ENCODE measurements at places on chromosomes 11 and 22.

GRCh38 chr11:134882141-134882540, 470.1 kb upstream of the B3GAT1 start:
- DNase-seq: no peak

- no peak for DNase-seq
Measured at GRCh38 chr11:78045851-78046485, 17.7 kb upstream of the THRSP start.

DNA sequence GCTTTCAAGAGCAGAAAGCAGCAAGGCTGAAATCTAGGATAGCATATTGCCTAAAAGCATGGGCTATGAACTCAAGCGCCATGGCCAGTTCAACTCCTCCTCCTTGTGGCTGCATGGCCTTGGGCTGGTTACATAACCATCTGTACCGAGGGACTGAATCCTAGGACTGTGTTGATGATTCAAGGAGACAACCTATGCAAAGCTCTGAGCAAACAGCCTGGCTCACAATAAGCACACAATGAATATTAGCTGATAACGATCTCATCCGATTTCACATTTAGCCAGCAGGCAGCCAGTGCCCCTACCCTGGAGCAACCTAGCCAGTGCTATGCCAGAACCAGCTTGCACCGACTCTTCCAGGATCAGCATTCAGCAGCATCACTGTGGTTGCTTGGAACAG, 698.4 kb downstream of the TBC1D22A start:
- no peak for DNase-seq

GRCh38 chr11:77487790-77488189, 13.9 kb upstream of the PAK1 start:
- DNase-seq: no peak

DNA sequence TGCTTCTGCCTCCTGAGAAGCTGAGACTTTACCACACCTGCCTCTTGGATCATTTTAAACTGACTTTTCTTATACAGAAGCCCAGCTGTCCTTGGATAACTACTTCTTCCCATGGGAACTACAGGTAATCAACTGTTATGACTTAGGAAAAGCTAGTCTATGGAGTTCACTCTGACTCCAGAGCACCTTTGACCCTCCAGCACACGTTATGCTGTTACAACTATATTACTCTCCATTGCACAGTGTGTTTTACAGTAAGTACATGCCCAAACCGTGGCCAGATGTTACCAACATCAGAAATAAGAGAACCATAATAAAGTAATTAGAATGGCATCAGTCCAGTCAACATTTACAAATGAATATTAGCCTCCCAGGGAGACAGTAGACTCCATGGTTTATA, 21.3 kb upstream of the TSG101 start:
- DNase-seq: no peak

- no peak for DNase-seq
Measured at GRCh38 chr11:117098269-117099232, at the start of gene SIK3. SIK3 (minus strand) TSS chr11:117098428; CDS start chr11:117098415, 13 bp downstream.

GRCh38 chr22:38453066-38453672, 1.8 kb downstream of the KCNJ4 start:
- no peak for DNase-seq

- no peak for DNase-seq
Measured at GRCh38 chr11:126355324-126355925, at the start of gene ST3GAL4. ST3GAL4 (plus strand) TSS chr11:126355686; CDS start chr11:126406156, 50,470 bp downstream.

- DNase-seq: no peak
Measured at GRCh38 chr22:23673050-23673620, 17.7 kb upstream of the RGL4 start.

- DNase-seq: no peak
Measured at GRCh38 chr11:326842-327580, 6.4 kb upstream of the IFITM3 start.

GRCh38 chr11:125443767-125444311, 52.2 kb downstream of the FEZ1 start:
- no peak for DNase-seq

GRCh38 chr11:78338138-78338537, 79.5 kb downstream of the GAB2 start:
- no peak for DNase-seq

GRCh38 chr11:6889835-6890234, 2.5 kb downstream of the OR2D2 start:
- DNase-seq: no peak

DNA sequence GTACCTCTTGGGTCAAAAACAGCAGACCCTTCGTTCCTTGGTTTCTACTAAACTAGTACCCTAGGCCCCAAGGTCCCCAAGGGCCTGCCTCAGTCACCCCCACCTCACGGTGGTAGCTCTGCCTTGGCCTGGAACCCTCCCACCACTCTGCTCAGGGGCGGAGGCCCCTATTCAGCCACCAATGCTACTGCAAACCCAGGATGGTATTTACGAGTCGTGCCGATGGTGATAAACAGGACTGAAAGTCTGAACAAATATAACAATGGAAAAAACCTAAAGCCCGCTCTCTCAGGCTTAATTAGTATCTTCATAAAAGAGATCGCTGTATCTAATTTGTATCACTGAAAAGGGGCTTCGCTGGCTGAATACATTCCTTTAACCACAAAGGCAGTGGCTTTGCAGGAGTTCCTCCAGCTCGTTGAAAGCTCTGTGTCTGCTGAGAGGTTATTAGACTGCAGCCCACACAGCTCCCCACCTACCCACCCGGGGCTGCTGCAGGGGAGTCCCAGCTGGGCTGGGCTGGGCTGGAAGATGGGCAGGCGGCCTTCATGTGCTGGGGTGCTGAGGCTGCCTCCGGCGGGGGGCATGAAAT, 15.2 kb downstream of the SHISAL1 start:
- no peak for DNase-seq

DNA sequence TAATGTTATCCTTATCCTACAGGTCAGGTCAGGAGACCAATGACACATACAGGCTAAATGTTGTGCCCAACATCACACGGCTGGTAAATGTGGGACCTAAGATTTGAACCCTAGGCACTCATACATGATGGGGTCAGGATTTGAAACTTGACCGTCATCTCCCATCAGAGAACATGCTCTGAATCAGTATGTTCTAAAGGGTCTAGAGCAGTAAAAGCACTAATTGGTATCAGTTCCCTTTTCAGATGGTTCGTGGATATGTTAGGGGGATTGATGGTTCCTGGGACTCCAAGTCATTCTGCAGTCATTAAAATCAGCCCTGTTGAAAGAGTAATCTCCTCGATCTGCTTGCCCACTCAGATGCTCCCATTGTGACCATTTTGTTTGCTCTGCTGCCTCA, 65.5 kb downstream of the BMAL1 start:
- no peak for DNase-seq

DNA sequence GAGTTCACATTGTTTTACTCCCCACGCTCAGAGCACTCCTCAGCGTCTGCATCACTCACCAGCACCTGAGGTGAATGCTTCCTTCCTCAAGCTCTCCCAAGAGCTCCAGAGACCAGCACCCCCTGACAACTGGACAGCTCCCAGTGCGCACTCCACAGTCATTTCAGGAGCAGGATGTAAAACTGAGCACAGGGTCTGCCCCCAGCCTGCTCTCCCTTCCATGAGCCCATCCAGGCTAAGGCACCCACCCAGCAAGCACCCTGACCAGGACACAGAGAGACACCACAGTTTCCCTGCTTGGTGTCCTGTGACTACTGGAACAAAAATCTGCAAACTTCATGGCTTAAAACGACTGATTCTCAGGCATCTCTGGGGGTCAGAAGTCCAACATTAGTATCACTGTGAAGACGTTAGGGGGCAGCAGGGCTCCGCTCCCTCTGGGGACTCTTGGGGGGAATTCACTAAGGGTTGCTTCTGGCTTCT, 3.3 kb downstream of the SCGB1D2 start:
- DNase-seq: no peak

GRCh38 chr22:50481440-50482106, at the start of gene ADM2:
ADM2 (plus strand) TSS chr22:50481543; CDS start chr22:50481848, 305 bp downstream.
- DNase-seq: no peak

DNA sequence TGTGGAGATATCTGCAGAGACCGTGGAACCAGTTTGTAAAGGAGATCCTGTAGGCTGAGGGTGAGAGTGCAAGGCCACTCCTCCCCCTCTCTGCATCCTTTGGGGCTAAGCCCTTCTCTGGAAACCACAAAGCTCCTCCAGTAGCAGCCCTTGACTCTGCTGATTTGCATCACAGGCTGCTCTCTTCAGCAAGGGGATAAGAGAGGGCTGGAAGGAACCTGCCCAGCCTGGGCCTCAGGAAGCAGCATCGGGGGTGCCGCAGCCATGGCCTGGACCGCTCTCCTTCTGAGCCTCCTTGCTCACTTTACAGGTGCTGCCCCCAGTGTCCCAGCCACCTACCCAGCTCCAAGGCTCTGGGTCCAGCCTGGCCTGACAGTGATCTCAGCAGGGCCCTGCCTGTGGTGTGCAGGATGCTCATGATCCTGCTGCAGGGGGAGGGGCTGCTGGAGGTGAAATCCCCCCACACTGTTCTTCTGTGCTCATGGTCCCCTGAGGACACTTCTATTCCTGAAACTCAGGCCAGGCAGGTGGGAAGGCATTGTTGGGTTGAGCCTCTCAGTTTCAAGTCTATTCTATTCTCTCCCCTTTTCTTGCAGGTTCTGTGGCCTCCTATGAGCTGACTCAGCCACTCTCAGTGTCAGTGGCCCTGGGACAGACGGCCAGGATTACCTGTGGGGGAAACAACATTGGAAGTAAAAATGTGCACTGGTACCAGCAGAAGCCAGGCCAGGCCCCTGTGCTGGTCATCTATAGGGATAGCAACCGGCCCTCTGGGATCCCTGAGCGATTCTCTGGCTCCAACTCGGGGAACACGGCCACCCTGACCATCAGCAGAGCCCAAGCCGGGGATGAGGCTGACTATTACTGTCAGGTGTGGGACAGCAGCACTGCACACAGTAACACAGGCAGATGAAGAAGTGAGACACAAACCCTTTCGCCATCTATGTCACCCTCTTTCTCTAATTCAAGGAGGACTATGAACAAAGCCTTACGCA, 68.5 kb upstream of the IGLL5 start:
- no peak for DNase-seq

- DNase-seq: peak; percentile 87
Measured at GRCh38 chr22:42299586-42300258, 29.3 kb upstream of the TCF20 start.

DNA sequence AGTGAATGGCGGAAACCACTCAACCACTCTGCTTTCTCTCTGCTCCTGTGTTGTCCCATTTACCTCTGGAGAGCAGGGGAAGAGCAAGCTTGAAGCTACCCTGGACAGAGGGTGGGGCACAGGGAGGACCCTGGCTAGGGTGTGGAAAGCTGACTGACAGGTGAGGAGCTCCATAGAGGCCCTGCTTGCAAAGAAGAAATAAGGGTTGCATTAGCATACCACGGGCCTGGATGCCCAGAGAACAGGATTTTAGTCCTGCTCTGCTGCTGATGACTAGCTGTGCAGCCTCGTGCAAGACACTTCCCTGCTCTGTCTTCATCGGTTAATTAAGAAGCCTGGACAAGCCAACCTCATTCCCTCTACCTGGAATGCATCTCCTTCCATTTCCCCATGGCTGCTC, 135.0 kb downstream of the BUD13 start:
- no peak for DNase-seq

- no peak for DNase-seq
Measured at GRCh38 chr11:61864814-61865775, 26.2 kb downstream of the FADS3 start.

GRCh38 chr11:83424376-83425136, 138.4 kb upstream of the CCDC90B start:
- no peak for DNase-seq

GRCh38 chr11:124623861-124624525, 1.3 kb downstream of the TBRG1 start:
- DNase-seq: no peak

DNA sequence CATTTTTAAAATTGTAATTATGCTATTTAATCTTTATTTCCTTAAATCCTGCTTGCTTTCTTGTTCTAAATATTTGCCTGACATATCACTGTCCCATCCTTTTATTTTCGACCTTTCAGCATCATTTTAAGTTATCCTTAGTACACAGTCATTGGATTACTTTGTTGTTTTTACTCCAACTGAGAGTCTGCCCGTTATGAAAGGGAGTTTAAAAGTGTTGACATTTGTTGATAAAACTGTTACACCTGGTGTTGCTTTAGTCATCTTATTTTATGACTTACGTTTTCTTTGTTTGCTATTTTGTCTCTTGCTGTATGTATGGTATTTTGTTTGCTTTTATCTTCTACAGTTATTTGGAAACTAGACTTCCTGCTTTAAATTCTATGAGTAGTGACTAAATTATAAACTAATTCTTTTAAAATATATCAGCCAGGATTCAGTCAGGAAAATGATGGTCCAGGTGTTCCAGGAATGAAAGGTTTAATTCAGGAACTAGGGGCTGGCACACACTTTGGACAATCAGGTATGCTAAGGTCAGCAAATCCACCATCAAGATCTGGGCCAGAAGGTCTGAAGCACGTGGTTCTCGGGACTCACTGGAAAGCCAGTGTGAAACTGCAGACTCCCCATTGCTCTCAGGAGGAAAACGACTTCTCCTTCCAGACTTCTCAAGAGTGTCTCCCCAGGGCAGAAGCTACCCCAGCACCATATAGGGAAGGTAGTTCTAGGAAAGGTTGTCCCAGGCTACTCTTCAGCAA, 86.0 kb downstream of the RASSF10 start:
- no peak for DNase-seq

DNA sequence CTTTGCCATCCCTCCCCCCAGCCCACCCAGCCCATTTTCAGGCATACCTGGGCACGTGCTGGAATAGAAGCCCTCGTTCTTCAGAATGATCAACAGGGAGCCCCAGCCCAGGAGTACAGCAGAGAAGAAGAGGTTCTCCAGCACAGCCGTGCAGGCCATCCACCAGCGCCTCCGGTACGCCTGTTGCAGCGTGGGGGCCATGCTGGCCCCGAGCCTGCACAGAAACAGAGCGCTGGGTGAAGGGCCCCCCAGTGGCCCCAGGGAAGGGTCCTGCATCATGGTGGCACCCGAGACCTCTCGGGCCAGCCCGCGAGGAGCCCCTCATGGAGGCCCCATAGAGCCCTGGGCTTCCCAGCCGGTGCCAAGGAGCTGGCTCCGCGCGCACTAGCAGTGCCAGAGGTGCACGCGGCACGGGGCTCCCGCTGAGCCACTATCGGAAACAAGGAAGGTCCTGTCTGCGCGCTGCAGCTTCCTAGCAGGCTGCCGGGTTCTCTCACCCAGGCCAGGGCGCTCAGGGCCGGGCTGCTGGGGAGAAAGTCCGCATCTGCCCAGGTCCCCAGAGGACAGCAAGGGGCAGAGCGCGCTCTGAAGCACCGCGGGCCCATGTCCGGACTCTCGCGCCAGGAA, 1.5 kb downstream of the SLC43A1 start:
- DNase-seq: no peak

Data from iPS DF 19.7 (cell line).